ENCODE measurements at places on chromosomes 4 and X. TPM values are rescaled to one million over a fixed set of nuclear protein-coding genes. Genes with fewer than 3 reads are reported as not detected.

PRRG3 gene
- polyA plus RNA-seq: 0.08 TPM

HSFX3 gene
- polyA plus RNA-seq: not detected

NONO gene
- 106 TPM for polyA plus RNA-seq

DUX4 gene
- not detected for polyA plus RNA-seq

ADRA2C gene
- polyA plus RNA-seq: 0.61 TPM

SMIM43 gene
- not detected for polyA plus RNA-seq

BMP3 gene
- 0.12 TPM for polyA plus RNA-seq

EXOC1L gene
- not detected for polyA plus RNA-seq

COX7B2 gene
- not detected for polyA plus RNA-seq

PFKFB1 gene
- polyA plus RNA-seq: 0.26 TPM

DLG3 gene
- 13.8 TPM for polyA plus RNA-seq

UCHL1 gene
- 2.2 TPM for polyA plus RNA-seq

EGFL6 gene
- 3.1 TPM for polyA plus RNA-seq

ITM2A gene
- polyA plus RNA-seq: 9.7 TPM

IL2RG gene
- polyA plus RNA-seq: 9.2 TPM

IGFBP7 gene
- polyA plus RNA-seq: 27.6 TPM

SOWAHD gene
- polyA plus RNA-seq: 0.14 TPM

CACNA1F gene
- 0.11 TPM for polyA plus RNA-seq
